ENCODE measurements at places on chromosomes 3 and 15. TPM values are rescaled to one million over a fixed set of nuclear protein-coding genes. Genes with fewer than 3 reads are reported as not detected.

- DNase-seq = no peak
These were observed 898 bp downstream of the SMAD3 start for GRCh38 chr15:67066041-67066958.

- DNase-seq = no peak
These were observed 76.2 kb upstream of the NSMCE3 start for GRCh38 chr15:29345549-29346525.

GRCh38 chr15:47803767-47804166, 86.5 kb downstream of the SEMA6D start:
- DNase-seq = no peak

DNA sequence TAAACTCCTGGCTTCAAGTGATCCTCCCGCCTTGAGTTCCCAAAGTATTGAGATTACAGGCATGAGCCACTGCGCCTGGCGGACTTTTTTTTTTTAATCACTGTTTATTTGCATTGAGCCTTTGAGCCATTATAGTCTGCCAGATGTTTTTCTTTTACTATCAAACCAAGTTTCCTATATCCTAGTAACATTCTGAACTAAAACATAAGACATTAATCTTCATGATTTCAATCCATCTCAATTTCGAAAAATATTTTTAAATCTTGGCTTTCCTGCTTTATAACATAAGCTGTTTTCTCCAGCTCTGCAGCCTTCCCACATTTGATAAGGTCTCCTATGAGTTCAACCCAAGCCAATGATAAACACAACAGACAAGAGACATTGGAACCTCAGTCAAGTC, 75.4 kb downstream of the UMPS start:
- peak; percentile 71 for DNase-seq

DNA sequence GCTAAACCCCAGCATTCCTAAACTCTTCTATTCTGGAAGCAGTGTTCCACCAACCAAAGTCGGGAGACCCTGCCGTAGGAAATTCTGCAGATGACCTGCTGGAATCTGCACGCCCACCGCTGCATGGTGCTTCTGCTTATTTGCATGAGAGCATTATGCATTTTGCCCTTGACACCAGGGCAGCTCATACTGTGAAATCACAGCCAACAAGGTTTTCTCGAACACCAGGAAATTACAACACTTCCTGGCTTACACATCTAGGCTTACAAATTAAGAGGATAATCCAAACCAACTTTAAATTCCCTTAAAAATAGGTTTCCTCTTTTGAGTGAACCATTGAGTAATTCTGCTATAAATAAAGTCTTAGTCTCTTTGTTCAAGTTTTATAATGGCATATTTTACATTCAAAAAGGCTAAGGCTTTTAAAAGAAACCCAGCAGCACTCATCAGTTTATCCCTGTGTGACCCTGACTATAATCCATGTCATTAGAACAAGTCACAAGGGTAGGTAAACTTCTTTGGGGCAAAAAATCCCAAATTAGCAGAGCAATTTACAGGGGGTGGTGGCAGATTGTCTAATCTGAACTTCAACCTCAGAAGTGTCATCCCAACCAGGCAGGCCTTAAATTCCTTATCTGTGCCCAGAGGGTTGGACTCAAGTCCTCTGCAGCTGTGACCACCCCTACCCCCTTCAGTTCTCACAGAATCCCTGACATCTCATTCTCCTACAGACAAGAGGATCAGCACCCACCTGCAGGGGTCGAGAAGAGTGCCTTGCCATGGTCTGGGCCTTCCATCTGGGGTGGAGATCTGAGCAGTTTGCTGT, 33.5 kb upstream of the RBP1 start:
- no peak for DNase-seq

DNA sequence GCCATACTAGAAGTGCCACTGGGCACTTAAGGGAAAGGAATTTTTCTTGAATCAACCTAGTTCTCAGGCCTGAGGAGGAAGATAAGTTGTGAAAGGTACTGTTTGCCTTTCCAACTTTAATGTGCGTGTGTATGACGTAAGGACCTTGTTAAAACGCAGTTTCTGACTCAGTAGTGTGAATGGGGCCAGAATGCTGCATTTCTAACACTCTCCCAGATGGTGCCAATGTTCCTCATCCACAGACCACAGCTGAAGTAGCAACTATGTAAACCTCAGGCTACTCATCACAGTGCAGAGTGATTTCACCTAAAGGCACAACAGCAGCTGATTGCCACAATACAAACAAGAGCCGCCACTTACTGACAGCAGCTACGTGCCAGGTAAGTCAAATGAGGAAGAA, 103.6 kb downstream of the OTOL1 start:
- DNase-seq = no peak

DNA sequence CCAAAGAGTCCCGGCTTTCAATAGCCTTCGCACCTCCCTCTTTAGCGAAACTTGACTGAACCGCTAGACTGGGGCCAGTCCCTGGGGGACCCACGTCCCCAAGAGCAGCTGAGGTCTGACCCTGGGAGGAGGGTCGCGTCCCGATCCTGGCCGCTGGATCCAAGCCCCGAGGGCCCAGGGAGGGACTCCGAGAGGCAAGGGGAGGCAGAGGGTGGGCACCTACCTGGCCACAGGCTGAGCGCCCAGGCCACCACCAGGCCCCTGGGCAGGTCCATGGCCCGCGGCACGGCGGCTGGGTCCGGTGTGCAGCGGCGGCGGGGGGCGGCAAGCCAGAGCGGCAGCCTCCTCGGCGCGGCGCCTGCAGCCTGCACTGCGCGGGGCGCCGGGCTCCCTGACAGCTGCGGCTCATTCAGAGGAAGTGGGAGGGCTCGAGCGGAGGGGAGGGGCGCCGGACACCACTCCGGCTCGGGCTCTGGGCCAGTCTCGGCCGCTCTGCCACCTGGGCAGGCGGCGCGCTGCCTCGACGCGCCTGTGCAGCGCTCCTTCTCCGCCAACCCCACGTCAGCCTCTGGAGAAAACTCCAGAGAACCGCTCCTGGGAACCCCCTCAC, at the start of gene ITGA11:
ITGA11 (minus strand) TSS at position 372 of the 610 bp plus-strand sequence; CDS start at position 275, 97 bp downstream.
- no peak for DNase-seq

- no peak for DNase-seq
These were observed 69.5 kb upstream of the NEO1 start for GRCh38 chr15:72982714-72983113.

- DNase-seq = no peak
These were observed 11.9 kb downstream of the CFAP161 start for GRCh38 chr15:81146006-81146405.

- DNase-seq = no peak
These were observed 201.6 kb downstream of the SATB1 start for GRCh38 chr3:18223571-18223970.

GRCh38 chr3:170707899-170708298, 122.0 kb upstream of the SLC7A14 start:
- no peak for DNase-seq

DNA sequence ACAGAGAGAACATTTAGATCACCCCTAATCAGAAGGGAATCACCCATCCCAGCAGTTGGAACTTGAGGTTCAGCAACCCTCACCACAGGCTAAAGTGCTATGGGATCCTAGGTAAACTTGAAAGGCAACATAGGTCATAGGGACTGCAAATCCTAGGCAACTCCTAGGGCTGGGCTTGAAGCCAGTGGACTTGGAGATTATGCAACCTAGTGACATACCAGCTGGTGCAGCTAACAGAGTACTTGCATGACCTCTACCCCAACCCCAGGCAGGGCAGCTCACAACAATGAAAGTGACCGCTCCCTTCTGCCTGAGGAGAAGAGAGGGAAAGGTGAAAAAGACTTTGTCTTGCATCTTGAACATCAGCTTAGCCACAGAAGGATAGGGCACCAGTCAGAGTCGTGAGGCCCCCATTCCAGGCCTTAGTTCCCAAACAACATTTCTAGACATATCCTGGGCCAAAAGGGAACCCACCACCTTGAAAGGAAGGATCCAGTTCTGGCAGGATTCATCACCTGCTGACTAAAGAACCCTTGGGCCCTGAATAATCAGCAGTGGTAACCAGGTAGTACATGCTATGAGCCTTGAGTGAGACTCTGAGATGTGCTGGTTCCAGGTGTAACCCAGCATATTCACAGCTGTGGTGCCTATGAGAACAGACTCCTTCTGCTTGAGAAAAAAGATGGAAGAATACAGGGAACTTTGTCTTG, 37.6 kb upstream of the FBN1 start:
- no peak for DNase-seq

GRCh38 chr15:40858706-40859105, 14.9 kb downstream of the SPINT1 start:
- no peak for DNase-seq

- DNase-seq = peak; percentile 65
These were observed 55.1 kb upstream of the POLR2M start for GRCh38 chr15:57651445-57651844.

DNA sequence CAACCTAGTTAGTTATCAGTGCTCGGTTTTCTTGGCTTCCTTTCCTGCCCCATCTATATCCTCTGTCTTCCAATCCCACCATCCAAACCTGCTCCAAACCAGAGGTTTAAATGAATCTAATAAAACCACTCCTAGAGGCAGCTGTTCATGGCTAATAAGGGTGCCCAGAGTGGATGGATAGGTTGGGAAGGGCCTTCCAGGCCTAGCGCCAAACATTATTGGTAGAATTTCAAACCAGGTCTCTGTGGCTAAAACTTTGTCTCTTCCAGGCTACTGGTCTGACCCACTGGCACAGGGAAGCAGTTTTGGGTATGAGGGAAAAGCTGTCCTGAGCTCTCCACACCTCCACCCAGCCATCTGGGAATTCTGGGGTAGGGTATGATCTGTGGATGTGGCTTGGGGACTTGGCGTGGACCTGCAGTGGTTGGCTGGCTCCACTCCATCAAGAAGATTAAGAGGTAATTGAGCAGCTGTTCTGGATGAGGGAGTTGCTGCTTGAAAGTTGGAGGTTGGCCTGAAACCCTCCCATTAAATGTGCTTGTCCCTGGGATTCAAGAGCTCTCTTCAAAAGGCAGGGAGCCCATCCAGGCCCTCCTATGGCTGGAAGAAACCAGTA, 29.3 kb upstream of the INSYN1 start:
- DNase-seq = no peak

GRCh38 chr3:193297421-193297820, 56.4 kb downstream of the PLAAT1 start:
- DNase-seq = no peak

- no peak for DNase-seq
These were observed 18.2 kb upstream of the PSTPIP1 start for GRCh38 chr15:76976572-76977270.

- DNase-seq = no peak
These were observed 5.2 kb downstream of the KCTD6 start for GRCh38 chr3:58497097-58497496.

The NME9 gene
- total RNA-seq = not detected

The SCN11A gene
- 1.9 TPM for total RNA-seq

The GOLGA8R gene
- 8.3 TPM for total RNA-seq

The VIPR1 gene
- 10.1 TPM for total RNA-seq

The GPR62 gene
- total RNA-seq = 0.20 TPM

The ACVR2B gene
- total RNA-seq = 9.0 TPM

The ALDH1A3 gene
- 26.0 TPM for total RNA-seq

The GOLGA6D gene
- 0.30 TPM for total RNA-seq

The ST6GAL1 gene
- 16.7 TPM for total RNA-seq

The PLA2G4F gene
- 6.8 TPM for total RNA-seq

The ISL2 gene
- 0.30 TPM for total RNA-seq

The IL5RA gene
- 0.79 TPM for total RNA-seq

The ZPLD1 gene
- total RNA-seq = 0.10 TPM

All from skin of body (tissue), 3 donors.